Fibroblast of skin of scalp (primary cell): ENCODE measurements at places on chromosomes 6 and 20.

DNA sequence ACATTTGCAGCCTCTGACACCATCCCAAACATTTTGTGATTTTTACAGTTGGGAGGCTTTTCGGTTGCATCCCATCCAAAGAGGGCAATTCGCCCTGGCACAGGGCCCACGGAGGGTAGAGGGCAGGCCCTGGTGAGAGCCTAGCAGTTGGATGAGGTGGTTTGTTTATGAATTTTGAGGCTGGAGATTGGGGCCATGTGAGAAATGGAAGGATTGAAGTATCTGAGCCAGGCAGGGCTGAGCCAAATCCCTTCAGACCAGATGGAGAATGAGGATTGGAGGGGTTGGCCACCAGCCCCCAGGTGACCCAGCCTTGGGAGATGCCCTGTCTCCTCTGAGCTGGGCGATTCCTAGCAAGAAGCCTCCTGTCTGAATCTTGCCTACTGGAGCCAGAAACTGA is 52.6 kb upstream of the CCDC167 start:
- DNase-seq = no peak

- DNase-seq = no peak
Observed at GRCh38 chr6:158631678-158632537, 12.6 kb downstream of the DYNLT1 start.

DNA sequence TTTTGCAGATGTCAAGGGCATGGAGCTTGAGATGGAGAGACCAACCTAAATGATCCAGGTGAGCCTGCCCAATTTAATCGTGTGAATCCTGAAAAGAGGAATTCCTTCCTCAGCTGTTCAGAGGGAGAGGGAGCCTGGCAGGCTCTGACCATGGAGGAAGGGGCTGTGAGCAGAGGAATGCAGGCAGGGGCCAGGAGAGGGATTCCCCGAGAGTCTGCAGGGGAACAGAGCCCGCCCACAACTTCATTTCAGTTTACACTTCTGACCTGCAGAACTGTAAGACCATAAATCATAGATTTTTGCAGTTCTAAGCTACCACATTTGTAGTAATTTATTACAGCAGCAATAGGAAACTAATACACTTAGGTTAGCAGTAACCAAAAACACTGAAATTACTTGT is 164.1 kb downstream of the TBXT start:
- DNase-seq = no peak

DNA sequence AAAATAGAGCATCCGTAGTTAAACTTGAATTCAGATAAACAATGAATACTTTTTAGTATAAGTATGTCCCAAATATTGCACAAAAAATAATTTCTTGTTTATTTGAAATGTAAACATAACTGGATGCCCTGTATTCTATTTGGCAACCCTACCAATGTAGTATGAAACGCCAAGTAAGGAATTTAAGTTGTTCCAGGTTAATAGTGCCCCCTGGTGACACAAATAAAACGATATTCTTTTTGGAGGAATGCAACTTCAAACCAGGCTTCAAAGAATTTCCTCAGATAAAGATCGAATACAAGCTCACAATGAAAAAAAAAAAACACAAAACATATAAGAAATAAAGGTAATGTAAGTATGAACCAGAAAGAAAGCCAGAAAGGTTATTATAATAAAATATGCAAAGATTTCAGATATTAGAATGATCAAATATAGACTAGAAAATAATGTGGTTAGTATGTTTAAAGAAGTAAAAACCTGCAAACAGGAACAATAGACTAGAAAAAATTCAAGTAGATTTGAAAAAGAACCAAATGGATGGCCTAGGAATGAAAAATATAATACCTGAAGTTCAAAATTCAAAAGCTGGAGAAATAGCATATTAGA is 18.4 kb upstream of the AKAP7 start:
- peak; percentile 60 for DNase-seq

- DNase-seq = no peak
Observed at GRCh38 chr20:10665027-10665561, 8.7 kb downstream of the JAG1 start.

- DNase-seq = no peak
Observed at GRCh38 chr6:24522228-24523176, 27.7 kb downstream of the ALDH5A1 start.

DNA sequence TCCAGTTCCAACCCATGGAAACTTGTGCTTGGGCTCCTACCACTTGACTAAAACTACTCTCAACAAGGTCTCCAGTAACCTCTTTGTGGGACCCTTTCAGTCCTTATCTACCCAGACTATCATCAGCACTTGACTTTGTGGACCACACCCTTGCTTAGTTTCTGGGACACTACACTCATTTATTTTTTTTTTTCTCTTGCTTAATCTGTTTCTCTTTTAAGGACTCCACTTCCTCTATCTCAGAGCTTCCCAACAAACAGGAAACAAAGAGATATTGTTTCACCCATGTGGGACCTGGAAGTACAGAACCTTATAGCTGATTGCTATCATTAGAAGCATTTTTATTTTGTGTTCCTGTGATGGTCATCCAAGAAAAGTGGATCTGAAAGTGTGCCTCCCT is 28.8 kb upstream of the ME1 start:
- no peak for DNase-seq

- no peak for DNase-seq
Observed at GRCh38 chr6:170372380-170373325, 66.1 kb downstream of the FAM120B start.

DNA sequence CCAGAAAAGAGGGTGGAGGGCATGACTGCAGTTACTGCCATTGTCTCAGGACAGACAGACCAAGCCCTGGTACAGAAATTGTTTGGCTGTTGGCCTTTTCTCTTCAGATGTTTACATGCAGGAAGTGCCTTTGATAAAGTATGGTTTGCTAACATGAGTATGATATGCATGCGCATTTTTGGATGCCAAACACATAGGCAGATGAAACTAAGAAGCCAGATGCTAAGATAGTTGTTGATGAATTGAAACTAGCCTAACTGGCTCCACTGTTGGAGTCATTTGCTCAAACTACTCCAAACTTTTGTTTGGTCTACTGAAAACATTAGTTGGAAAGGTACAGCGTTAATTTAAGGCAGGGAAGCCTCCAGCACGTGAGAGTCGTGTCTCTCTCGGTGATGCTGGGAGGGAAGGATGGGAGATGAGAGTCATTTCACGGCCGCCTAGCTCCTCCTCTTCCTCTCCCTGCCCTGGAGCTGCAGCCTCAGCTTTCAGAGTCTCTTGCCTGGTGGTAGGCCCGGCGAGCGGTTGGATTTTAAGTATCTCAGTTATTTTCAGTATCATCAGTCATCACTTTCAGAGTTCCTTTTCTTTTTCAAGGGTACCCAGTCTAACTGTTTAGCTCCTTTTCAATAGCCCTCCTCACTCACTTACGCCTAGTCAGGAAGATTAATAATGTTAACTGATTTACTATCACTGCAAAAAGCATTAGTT is 29.7 kb downstream of the RREB1 start:
- DNase-seq = peak; percentile 79

DNA sequence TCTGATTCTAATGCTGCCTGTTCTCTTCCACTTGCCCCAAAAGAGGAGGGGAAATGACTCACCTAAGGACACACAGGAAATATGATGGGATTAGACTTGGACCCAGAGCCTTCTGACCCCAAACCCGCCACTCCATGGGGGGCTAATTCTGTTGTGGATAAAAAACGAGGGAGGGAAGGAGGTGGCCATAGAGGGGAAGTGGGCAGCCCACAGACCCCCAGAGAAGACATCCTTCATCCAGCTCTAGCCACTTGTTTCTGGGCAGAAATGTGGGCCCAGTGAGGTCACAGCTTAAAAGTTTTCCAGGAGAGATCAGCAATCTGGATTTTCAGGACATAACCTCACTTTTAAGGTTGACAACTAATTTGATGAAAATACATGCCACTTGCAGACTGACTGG is 202.1 kb downstream of the ANKRD60 start:
- DNase-seq = no peak

DNA sequence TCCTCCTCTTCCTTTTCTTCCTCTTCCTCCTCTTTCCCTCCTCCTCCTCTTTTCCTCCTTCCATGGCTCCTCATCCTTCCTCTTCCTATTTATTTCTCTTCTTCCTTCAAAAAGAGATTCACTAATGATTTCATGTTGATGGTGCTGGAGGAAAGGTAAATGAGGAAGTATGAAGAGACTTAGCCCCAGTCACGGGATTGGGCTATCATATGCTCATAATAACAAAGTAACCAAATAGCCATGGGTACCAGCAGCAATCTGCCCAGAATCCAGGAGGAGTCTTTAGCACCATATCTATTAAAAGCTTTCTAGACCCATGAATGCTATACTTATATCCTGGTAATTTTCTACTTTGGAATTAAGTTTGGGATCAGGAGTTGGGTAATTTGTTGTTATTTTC is 910.9 kb upstream of the MAP3K7 start:
- DNase-seq = no peak

GRCh38 chr20:48845721-48846306 is 18.0 kb upstream of the PREX1 start:
- peak; percentile 34 for DNase-seq

DNA sequence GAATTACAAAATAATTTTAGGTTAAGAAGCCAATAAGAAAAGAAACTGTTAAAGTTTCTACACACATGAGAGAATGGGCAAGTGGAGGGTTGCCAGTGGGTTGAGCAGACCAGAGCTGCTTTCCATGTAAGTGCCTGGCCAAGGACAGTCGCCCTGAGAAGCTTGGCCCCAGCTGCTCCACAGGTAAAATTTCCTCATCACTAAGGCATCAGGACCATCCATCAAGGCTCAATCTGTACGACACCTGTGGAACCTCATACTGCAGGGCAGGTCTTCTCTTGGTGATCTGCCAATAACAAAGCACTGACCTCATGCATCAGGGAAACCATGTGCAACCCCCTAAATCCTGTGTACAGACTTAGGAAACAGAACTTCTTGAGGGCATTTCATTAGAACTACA is 115.4 kb downstream of the INSM1 start:
- DNase-seq = no peak

DNA sequence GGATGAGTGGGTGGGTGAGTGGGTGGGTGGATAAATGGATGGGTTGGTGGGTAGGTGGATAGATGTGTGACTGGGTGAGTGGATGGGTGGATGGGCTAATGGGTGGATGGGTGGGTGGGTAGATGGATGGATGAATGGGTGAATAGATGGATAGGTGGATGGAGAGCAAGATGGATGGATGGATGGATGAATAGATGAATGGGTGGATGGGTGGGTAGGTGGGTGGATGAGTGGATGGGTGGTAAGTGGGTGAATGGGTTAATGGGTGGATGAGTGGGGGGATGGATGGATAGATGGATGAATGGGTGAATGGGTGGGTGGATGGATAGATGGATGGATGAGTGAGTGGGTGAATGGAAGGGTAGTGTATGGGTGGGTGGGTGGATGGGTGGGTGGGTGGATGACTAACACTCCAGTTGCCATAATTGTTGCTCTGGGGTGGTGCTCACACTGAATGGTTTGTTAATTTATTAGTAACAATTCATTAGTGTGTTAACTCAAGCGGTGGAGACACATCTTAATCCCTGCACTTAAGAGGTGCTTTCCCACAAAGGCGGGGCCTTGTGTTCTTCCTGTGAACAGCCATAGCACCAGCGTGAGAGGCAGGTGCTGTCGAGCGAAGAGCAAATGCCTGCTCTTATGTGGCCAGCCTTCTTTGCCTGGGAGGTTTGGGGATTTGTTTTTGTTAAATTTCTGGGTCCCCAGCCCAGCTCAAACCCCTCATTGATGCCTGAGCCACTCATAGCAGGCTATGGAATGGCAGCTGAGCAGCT is 4.9 kb upstream of the APCDD1L start:
- DNase-seq = no peak

GRCh38 chr6:148269386-148269785 is 73.3 kb upstream of the SASH1 start:
- DNase-seq = no peak

DNA sequence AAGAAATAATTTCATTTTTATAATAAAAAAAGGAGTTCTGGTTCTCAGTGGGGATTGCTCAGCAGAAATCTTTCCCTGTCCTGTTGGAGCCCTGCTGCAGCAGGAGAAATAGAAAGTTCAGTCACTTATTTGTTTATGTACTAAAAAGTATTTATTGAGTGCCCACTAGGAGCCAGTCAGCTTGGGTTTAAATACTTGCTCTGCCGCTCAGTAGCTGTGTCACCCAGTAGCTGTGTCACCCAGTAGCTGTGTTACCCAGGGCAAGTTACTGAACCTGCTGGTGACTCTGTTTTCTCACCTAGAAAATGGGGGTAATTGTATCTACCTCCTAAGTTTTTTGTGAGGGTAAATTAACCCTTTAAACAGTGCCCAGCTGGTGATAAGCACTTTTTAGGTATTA is 32.9 kb downstream of the FOXF2 start:
- no peak for DNase-seq

GRCh38 chr20:58225452-58226200 is 2.8 kb downstream of the ANKRD60 start:
- DNase-seq = no peak

DNA sequence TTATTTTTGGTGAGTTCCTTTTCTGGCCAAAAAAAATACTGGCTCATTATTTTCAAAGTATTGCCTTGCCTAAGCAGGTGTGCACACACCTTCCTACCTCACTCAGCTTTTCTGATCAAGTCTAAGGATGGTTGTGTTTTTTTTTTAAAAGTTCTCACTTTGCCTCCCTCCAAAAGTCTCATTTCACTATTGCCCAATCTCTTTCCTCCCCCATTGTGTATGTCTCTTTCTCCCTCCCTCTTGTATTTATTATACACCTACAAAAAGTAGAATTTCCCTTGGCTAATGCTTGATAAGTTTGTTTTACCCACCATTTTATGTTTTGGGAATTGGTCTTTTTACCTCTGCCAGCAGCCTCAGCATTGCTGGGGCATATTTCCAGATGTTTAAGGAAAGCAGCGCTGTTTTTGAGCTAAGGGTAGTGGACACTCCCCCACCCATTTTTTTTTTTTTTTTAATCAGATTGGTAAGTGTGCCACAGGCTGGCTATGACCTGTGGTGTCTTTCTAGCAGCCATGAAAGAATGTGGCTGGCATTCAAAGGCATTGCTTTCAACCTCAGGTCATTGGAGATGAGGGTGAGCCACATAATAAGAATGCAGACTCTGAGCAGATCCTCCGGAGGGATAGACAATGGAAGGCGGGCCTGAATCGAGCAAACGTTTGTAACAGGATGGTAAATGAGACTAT is 668.6 kb downstream of the UTRN start:
- DNase-seq = peak; percentile 74

DNA sequence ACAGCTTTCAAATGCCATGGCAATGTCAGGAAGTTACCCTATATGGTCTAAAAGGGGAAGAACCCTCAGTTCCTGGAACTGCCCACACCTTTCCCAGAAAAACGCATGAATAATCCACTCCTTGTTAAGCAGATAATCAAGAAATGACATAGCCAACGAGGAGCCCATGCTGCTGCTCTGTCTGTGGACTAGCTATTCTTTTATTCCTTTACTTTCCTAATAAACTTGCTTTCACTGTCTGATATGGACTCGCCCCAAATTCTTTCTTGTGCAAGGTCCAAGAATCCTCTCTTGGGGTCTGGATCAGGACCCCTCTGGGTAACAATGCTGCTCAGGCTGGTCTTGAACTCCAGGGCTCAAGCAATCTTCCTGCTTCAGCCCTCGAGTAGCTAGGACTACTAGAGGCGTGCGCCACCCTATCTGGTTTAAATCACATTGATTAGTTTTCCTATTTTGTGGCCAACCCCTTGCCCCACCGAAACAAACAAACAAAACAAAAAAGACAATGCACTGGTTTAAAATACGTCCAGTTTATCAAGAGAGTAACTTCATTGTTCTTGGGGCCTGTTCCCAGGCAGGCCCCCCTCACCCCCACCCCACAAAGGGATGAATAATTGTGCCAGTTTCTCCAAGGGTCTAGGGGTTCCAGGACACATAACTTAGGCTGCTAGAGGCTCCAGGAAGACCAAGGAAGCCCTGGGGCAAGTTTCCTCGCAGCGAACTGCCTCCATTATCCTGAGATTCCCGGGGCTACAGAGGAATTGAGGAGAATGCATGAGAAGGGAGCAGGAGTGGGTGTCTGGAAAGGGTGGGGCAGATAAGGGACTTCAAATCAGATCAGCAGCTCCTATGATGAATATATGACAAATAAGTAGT is 10.1 kb upstream of the AKAP12 start:
- DNase-seq = no peak
